ENCODE measurements at places on chromosomes 5 and 9.
A peak's percentile ranks its signal among the peaks of the same experiment; 100 is the strongest.

GRCh38 chr5:154138701-154139100 is 51.8 kb upstream of the GALNT10 start:
- no peak for DNase-seq

DNA sequence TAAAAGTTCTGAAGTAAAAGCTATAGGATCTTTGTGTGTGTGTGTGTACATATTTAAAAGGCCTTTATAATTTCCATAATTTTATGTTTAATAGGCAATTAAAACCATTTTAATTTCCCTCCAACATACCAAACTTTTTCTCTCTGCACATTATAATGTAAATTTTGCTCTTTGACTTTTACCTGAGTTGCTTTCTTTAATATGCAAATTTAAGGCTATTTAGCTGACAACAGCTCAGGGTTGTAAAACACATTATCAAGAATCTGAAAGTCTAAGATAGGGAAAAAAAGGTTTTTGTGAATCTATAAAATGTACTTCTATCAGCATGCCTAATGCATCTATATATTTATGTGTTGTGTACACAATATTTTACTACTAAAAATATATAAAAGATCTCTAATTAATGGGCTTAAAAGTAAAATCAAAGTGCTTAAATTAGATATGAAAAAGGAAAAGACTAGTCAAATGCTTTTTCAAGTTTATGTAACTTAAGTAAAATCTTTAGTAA is 239.6 kb upstream of the RAI14 start:
- DNase-seq = no peak

DNA sequence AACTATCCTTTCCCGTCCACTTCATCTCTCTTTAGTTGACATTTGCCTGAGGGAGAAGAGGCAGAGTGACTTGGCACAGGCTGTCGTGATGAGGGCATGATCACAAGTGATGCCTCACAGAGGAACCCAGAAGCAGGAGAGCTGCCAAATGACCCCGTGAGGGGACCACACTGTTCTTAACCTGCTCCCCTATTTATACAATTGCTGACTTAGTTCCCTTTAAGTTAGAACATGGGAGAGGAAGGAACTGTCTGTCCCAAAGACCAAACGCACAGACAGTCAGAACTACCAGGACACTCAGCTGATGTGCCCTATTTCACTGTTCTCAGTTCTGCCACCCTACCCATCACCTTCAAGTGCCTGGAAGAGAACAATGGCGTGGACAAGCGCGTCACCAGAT is 73.7 kb downstream of the SLC1A3 start:
- no peak for DNase-seq

DNA sequence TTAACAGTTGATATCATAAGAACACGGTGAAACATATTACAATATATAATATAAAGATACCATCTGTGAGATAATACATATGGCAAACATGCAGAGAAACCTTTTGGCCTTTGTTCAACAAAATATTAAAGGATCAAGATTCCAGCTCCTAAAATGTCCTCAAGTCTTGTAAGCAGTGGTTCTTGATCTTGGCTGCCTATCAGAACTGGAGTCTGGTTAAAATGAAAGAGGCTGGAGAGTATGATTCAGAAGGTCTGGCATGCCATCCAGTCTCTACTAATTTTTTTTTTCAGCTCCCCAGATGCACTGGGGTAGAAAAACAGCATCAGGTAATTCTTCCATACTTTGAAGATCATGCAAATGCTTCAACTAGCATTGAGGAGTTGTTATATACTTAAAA is 83.2 kb downstream of the TNC start:
- DNase-seq = no peak

DNA sequence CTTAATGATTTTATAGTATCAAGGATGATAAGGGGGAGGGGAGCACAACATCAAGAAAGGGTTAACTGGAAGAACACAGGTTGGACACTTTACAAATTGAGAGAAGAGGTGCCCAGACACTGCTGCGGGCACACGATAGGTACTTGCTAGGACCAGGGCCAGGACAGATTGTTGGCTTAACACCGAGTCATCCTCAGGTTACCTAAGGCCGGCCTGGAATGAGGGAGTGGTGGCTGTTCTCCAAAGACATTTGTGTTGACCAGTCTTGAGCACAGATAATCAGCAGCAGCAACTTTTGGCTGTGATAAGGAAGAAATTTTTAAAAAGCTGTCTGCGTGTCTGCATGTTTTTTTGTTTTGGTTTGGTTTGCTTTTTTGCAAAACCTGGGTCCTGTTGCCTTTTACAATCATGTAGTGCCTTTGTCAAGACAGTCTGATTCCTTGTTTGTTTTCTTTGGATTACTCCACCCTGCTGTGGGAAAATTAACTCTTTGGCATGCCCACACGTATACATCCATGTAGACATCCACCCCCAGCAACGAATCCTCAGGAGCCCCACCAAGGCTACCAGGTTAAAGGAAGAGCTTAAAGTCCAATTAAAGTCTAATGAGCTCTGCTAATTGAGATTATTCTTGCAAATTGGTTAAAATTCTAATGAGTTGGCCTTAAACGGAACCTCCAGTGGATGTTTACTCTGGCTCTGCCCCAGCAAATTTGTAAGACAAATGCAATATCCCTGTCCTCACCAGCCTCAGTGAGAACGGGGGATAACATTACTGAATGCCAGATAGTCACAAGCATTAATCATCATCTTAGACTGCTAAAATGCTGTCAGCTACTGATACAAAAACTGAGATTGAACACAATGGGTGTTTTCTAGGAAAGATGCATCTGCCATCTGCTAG is 382.3 kb downstream of the ACTL7B start:
- no peak for DNase-seq

DNA sequence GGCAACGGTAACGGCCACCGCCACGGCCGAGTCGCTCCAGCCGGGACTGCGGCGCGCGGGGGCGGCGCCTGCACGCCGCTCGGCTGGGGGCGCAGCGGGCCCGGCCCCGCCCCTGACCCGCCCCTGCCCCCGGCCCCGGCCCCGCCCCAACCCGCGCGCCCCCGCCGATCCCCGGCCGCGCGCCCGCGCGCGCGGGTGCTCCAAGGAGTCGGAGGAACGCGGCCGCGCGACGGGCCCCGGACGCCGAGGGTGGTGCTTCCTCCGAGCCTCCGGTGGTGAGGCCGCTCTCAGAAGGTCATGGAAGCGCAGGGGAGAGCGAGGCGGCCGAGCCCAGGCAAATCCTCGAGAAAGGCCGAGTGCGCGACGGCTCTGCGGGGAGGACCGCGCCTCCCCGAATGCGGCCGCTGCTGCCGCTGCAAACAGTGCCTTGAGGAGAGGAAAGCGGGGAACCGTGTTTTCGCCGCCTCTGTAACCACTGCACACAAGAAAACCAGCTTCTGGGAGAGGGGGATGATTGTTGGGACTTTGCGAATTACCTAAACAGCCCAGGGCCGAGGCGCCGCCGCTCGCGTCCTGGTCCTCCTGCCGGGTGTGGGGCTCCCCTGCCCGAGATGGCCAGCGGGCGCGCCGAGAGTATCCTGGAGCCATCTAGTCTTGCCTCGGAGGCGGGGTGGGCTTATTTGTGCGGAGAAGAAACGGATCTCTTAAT is at the start of gene LIFR:
TSS of gene LIFR (minus strand) at position 48 of the 709 bp plus-strand sequence. CDS start 25,999 bp downstream, outside the sequence.
- DNase-seq = no peak

DNA sequence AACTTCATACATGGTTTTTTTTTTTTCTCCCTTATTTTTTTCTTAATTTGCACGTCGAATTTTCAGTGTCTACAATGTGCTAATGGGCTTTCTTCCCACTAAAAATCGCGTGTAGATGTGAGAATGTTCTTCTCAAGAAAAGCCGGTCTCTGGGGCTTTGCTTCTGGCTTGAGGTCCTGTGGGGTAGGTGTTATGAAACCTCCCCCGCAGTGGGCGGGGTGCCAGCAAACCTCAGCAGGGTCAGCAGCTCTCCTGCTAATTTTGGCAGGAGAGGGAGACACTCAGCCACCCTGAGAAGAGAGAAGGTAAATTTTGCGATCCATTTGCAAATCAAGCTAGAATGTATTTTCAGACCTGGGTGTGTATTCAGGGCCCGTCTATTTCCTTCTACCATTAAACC is 59.9 kb downstream of the NPR3 start:
- DNase-seq = no peak

- no peak for DNase-seq
Measured at GRCh38 chr5:40465416-40465815, 214.3 kb upstream of the PTGER4 start.

DNA sequence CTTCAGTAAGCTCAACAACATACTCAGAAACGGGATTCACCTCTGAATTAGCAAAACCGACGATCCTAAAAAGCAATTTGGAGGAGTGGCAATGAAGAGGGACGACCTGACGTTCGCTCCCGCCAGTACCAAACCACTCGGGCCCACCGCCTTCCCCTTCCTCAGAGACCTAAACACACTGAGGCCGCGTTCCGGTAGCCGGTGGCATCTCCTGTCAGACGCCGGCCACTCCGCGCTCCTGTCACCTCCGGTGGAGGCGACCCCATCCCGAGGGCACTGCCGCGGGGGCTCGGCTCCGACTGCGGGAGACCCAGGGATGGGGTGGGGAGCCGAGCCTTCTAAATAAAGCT is 617 bp downstream of the PPP6C start:
- DNase-seq = peak; percentile 27

DNA sequence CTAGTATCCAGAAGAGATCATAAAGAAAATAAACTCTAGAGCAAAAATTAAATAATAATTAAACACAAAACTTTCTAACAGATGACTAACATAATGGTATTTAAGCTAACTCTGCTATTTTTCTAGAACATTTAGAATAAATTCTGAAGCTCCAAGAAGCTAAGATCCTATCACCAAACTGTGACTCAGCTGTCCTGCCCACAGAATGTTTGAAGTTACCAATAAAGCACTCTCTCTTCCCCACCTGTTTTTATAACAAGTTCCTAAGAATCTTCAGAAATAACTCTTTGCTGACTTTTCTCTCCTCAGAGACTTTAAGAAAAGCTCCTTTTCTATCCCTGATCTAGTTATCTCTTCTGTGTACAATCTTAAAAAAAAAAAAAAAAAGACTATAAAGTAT is 6.0 kb upstream of the EFNA5 start:
- no peak for DNase-seq

GRCh38 chr5:122639033-122639432 is 135.8 kb upstream of the SNX2 start:
- DNase-seq = no peak

GRCh38 chr5:81334304-81335061 is 33.1 kb downstream of the ZCCHC9 start:
- no peak for DNase-seq

GRCh38 chr9:135355521-135356011 is 124.0 kb upstream of the PPP1R26 start:
- DNase-seq = no peak

DNA sequence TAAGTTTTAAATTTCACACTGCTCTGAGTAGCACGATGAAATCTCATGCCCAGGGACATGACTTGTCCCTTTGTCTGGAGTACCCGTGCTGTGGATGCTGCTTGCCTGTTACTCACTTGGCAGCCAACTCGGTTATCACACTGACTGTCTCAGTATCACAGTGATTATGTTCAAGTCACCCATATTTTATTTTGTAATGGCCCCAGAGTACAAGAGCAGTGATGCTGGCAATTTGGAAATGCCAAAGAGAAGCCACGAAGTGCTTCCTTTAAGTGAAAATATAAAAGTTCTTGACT is 22.8 kb upstream of the SCGB3A2 start:
- no peak for DNase-seq

DNA sequence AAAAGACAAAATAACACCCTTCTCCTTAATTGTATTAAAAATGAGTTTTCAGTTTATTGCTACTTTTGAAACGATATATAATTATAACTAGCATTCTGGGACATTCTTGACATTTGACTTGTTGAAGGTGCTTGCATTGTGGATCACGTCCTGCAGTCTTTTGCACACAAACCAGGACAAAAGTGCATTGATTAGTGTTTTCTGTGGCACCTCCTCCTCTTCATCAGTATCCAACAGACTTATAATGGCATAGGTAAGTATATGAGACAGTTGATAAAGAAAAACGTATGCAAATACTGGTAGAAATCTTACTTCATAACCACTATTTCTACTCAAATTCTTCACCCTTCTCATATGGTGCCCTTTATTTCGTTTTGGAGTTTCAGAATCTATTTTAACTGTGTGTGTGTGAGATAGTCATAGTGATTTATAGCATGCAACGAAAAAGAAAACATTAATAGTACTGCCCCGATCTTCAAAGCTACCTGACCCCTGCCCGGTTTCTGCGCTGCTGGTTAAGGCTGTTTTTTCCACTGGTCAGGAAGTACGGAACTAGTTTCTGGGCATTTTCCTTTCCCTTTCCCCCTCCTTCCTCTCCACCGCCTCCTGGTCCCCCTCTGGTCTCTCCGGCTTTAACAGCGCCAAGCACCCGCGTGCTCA is 639 bp upstream of the RASA1 start:
- no peak for DNase-seq
